ENCODE measurements at places on chromosomes 12 and 14.

GRCh38 chr12:56338308-56339157 lies at the start of gene IL23A:
IL23A (plus strand) TSS chr12:56338884; CDS start chr12:56339045, 161 bp downstream.
- DNase-seq: peak; percentile 89

DNA sequence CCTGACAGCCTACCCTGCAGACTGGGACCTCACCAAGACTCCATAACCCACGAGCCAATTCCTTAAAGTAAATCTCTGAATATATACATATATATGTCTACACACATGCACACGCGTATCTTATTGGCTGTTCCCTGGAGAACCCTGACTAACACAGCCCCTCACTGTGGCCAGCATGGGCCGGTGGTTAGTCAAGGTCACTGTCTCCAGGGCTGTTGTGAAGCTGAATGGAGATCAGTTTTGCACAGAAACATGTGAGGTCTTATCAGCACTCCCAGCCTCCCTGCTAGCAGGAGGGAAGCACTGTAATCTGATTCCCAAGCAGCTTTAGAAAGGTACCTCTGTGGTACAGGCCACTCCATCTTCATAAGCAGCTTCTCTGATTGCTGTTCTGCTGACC lies 46.6 kb upstream of the PLEKHG6 start:
- DNase-seq: no peak

DNA sequence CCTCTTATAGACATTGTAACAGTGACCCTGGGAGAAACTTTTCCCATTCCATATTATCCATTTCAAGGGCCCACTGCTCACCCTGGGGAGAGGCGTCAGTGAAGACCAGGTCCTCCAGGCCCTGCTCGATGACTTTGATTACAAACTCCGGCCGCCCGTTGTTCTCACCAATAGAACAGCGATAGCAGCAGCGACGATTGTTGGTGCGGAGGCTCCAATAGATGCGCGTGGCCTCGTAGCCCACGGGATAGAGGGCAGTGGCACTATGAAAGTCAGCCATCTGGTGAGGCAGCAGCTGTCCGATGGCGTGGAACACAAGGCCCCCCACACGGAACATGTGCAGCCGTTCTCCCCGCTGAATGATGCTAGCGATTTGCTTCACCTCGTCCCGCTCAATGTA lies 7.5 kb upstream of the PRKAG1 start:
- no peak for DNase-seq

GRCh38 chr14:104087981-104088850 lies 2.7 kb downstream of the ASPG start:
- no peak for DNase-seq

DNA sequence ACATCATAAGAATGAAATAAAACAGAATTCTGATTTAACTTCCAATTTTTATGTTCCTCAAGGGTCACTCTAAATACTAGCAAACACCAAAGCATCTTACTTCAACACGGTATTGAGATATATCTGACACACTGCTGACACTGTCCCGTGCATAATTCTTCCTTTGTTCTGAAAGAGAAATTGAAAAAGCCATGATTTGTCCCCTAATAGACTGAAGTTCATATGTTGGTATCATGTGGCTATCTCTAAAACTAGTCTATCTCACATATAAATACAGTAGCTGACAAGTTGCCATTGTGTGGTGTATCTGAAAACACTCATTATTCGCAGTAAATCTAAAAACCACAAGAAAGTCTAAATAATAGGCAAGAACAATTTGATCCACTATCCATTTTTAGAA lies 118.4 kb downstream of the EPS8 start:
- DNase-seq: no peak

- DNase-seq: no peak
Observed at GRCh38 chr14:75972801-75973421, 8.9 kb downstream of the TGFB3 start.

GRCh38 chr12:59929110-59929509 lies 333.3 kb downstream of the SLC16A7 start:
- DNase-seq: no peak

GRCh38 chr12:111991946-111992345 lies 21.0 kb downstream of the TMEM116 start:
- peak; percentile 20 for DNase-seq

DNA sequence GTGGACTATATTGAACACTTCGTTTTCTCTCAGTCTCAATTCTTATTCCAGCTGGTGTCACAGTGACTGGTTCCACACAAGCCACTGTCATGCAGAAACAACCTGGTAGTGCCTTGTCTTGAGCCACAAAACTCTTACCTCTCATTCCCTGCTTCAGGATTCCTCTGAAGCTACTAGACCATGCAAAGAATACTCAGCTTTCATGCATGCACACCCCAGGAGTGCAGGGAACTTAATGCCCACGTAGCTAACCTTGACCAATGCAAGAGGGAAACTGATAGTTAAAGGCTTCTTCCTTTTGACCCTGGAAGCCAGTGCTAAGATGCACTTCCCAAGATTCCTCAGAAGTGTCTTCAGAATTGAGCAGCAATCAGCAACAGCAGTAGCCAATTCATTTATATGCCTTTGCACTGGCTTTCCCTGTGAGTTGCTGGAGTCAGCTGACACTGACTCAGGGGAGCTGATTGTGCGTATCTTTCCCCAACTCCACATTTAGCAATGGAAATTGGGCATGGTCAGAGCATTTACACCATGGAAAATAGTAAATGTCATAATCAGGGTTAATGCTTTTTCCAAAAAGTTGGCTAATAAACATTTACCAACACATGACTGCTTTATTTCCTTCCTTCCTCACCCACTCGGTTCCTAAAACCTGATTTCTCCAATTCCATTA lies 113.6 kb upstream of the SLC35F4 start:
- DNase-seq: no peak

DNA sequence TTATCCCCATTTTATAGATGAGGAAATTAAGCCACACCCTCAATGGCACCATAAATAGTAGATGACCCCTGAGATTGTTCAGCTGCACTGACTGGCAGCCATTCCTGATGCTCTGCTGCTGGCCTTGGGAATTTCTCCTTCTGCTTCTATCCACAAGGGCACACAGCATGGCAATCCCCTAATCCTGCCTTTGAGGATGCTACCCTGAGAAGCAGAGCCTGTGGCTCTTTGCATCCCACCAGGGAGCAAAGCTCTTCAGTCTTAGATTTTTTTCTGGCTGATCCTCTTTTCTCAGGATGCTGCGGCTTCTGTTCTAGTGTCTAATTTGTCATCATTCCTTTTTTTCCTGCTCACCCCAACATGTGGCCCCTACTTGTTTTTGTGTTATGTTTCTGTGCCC lies 114.8 kb downstream of the TMX1 start:
- DNase-seq: no peak

All from activated CD4-positive, alpha-beta T cell treated with anti-CD3 and anti-CD28 coated beads, Interleukin-10, Interleukin-2, amounts not matched to agents 100 ng/mL and 50 ng/mL, durations not matched to agents 16 hours and 8 hours (primary cell).